Neural crest cell (in vitro differentiated cells): ENCODE measurements at places on chromosomes 6 and 20.

DNA sequence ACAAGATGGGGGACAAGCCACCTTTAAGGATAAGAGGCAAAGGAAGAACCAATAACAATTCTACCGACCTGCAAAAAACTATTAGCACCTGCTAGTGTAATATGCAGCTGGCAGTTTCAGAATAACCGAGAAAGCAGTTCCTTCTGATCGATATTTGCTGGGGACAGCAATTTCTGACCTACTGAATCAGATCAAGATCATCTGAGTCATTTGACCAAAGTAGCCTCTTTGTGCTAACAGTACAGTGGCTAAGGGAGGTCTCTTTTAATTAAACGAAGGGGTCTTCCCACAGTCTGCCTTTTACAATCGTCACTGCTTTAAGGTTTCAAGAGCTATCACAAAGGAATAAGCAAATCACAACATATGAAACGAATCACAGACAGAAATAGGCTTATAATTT lies 318.9 kb downstream of the BTBD9 start:
- DNase-seq, result no peak

DNA sequence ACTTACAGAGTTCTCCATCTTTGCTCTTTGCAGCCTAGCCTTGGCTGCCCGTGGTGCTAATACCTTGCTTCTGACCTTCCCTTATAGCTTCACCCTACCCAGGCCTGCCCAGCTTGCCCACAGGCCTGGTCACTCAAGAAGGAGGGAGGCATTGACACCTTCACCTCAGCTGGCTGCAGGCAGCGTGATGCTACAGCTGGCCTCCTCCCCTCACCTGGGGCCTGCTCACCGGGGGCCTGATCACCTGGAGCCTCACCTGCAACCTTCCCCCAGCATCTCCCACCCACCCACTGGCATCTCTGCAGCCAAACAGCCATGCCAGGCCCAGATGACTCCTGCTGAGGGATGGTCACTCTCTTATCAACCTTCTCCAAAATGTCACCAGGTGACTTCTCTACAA lies 40.4 kb downstream of the CPNE5 start:
- no peak for DNase-seq

DNA sequence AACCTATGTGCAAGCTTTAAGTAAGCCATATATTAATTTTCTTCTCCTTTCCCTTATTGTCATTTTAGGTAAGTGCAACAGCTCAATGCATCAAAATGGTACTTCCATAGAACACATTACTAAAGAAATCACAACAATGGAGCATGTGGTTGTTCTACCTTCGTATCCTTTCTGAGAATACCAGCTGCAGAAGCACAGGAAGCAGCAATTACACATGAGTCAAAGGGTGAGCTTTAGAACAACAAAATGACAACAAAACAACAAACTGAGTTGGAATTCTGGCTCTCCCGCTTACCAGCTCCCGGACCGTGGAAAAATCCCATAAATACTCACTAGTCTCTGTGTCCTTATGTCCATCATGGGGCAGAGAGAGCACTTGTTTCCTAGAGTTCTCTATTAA lies 108.9 kb downstream of the BCAS1 start:
- DNase-seq, result no peak

DNA sequence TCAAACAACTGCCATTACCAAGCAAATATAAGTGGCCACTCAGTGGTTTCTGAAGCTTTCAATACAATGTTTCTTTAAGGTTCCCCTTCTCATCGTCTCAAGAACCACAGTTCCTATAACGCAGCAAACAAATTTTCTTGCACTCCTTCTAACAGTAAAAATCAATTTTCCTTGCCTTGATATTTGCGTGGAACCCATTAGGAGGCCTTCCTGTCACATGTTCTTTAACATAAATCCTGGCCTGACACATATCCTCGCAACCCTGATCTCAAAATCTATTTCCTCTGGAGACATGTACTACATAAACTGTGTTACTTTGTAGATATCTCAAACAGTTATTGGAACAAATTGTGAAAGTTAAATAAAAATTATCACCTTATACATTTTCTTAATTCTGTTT lies 65.9 kb upstream of the MANEA start:
- no peak for DNase-seq

GRCh38 chr6:45698046-45698445 lies 317.6 kb downstream of the CLIC5 start:
- no peak for DNase-seq

- no peak for DNase-seq
Measured at GRCh38 chr6:83927470-83927869, 68.0 kb downstream of the CYB5R4 start.

DNA sequence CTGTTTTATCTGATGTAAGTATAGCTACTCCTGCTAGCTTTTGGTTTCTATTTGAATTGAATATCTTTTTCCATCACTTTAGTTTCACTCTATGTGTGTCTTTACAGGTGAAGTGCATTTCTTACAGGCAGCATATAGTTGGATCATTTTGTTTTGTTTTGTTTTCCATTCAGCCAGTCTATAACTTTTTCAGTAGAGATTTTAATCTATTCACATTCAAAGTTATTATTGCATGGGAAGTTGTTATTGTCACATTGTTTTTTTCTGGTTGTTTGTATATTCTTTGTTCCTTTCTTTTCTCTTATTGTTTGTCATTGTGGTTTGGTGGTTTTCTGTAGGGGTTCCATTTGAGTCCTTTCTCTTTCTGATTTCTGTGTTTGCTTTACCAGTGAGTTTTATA lies 151.2 kb downstream of the PDE10A start:
- no peak for DNase-seq

DNA sequence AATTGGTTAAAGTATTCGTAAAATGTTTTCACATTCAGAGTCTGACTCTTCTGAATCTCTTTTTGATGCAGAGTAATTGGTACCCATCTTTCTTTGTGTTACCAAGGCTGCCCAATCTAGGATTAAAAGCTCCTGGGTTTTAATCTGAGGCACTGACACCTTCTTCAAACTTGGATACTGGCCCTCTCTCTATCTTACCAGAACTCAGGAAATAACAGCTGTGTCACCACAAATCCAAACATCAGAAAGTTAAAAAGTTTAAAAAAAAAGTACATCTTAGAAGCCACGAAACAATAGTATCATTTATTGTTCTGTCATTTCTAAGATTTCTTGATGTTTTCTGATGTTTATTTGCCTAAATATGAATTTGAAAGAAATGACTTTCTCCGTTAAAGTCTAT lies 255.5 kb upstream of the RUNX2 start:
- no peak for DNase-seq
